GM20000 (cell line): ENCODE measurements at places on chromosomes 1 and 21.

DNA sequence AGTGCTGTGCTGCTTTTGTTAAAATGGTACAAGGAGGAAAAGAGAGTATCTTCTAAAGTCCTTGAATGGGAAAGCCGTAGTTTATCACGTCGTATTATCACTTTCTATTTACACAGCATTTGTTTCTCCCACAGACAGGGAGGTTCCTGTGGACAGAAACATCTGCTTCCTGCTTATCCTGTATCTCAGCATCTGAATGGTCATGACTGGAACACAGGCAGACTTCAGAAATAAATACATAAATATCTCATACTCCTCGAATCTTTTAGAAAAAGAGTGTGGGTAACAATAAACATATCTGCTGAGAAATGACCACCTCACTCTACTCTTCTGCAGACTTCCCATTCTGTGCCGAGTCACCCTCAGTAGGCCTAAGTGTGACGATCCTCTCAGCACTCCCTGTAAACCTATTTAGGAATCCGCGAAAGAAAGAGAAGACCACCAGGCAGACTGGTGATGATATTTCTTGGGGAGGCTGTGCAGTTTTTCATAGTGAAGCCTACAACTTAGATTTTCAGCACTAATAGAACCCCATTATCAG, 393.5 kb downstream of the SMYD3 start:
- no peak for DNase-seq

DNA sequence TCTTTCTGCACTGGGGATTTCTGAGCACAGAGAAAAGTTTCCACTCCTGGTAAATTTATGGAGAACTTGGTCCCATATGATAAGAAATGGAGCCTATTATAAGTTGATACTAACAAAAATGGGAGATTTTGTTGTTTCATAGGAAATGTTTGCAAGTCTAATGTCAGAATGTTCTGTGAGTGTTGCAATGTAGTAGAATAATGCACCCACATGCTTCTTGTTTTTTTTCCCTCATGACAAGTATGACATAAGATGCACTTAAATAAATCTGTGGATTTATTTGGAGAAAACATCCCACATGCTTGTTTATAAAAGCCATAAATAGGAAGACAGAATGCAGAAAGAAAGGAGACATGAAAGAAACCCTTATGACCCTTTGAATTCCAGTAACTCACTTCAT, 50.8 kb upstream of the KCNJ6 start:
- no peak for DNase-seq

DNA sequence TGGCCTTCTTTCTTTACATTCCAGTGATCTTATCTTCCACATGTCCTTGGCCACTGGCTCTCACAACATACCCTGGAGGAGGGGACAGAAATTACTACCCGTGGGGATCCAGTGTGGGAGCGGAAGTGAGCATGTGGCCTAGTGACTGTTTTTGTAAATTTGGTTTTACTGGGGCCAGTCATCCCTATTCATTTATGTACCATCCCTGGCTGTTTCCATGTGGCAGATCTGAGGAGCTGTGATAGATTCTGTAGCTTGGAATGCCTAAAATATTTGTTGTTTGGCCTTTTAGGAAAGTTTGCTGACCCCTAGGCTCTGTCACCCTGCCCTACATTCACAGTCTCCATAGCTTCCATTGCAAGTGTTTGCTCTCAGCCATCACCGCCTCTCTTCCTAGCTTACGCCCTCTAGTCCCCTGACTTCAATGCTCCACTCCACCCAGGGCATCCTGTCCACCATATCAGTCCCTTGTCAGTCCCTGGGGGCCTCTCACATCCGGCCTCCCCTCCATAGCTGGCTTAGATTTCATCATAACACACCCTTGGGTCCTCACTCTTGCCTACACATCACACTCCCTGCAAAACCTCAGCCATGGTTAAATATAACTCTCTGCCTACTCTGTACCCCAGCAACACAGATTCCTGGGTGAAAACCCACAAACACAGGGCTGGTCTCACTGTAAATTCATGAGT, 25.8 kb downstream of the DHCR24 start:
- DNase-seq, result peak; percentile 40

- no peak for DNase-seq
Measured at GRCh38 chr1:19980314-19980713, 896 bp upstream of the PLA2G2A start.

- no peak for DNase-seq
Measured at GRCh38 chr1:167543199-167543990, 10.2 kb downstream of the CREG1 start.

DNA sequence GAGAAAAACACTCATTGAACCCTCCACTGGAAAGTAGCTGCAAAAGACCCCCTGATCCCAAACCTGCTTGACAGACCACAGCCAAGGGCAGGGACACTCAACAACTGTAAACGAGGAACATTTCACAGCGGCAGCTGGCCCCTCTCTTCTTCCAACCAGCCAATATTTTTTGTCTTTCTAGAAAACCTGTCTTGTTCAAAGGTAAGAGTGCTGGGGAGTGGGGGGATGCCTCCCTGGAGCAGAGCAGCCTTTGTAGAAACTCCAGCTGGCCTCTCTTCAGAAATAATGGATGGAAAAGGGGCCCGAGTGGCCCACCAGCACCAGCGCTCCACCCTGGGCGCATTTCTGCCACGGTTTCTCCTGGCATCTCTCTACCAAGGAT, 384.0 kb downstream of the RRAGC start:
- DNase-seq, result no peak

DNA sequence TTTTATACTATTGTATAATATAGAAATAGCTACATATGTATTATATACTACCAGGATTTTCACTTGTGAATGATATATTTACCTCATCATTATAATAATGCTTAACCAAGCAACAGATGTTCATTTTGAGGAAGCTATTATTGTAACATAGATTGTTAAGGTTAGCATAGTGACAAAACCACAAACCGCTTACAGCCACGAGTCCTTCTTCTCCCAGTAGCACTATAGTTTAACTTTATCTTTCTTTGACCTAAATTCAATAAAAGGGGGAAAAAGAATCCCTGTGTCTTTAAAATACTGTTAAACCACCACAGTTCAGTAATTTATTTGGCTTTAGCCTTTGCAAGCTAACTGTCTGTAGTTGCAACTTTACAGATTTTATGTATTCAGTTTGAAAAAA, 1039.4 kb upstream of the B3GALT2 start:
- DNase-seq, result peak; percentile 2

DNA sequence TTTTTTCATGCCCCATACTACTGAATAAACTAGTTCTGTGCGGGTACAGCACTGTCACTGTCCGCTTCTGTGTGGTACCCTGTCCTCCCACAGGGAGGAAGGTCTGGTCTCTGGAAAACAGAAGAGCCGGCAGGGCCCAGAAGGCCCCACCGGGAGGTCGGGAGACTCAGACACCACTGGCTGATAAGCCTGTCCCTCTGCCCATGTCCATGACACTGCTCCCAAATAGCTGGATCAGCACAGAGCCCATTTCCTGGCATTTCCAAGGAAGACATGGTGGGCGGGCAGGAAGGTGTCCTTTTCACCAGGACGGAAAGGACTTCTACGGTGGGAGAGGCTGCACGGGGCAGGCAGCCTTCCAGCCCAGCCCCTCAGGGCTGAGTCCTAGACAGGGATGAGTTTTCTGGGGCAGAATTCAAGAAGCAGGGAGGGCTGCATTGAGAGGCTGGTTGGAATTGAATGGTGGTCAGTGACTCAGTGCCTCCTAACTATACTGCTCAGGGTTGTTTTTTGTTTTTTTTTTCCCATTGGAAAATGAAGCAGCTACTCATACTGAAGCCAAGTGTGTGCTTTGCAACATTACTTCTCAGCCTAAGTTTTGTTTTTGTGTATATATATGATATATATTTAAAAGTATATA, 7.1 kb downstream of the PSRC1 start:
- no peak for DNase-seq

- DNase-seq, result no peak
Measured at GRCh38 chr1:114320586-114320985, 166.9 kb upstream of the SYT6 start.

DNA sequence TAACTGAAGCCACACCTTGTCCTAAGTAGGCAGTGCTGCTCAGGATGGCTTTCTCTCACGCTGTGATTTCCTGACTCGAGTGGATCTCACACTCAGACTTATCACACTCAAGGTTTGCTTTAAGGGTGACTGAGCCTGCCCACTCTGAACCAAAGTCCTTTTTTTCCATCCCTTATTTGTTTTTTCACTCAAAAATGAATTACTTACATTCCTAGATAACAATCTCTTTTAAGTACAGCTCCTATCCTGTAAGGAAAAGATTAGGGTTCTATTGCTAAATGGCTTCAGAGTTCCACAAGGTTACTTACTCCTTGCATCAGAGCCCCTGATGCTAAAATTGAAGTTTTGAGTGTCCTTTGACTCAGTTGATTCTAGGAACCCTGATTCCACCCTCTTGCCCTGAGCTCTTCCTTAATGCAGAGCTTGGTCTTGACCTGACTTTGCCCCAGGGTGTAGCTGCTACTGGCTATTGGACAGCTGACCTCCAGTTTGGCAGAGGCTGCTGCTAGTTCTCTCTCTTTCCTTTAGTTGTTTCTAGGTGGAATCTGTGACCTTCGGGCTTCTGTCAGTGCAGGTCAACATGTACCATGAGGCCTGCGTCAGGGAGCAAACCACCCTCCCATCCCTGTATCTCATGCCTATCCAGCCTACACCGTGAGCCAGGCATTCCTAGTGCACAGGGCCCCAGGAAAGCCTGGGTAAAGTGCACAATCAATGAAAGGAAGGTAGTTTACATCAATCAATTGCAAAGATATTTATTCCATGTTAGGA, 80.1 kb upstream of the CD55 start:
- no peak for DNase-seq

DNA sequence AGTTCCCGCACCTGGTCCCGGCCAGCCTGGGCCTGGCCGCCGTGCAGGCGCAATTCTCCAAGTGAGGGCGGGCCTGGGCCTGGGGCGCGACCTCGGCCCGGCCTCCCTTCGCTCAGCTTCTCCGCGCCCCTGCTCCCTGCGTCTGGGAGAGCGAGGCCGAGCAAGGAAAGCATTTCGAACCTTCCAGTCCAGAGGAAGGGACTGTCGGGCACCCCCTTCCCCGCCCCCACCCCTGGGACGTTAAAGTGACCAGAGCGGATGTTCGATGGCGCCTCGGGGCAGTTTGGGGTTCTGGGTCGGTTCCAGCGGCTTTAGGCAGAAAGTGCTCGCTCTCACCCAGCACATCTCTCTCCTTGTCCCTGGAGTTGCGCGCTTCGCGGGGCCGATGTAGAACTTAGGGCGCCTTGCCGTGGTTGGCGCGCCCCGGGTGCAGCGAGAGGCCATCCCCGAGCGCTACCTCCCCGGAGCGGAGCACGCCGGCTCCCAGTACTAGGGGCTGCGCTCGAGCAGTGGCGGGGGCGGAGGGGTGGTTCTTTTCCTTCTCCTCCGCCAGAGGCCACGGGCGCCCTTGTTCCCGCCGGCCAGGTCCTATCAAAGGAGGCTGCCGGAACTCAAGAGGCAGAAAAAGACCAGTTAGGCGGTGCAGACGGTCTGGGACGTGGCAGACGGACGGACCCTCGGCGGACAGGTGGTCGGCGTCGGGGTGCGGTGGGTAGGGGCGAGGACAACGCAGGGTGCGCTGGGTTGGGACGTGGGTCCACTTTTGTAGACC, 1.2 kb downstream of the OLIG1 start:
- peak; percentile 45 for DNase-seq

DNA sequence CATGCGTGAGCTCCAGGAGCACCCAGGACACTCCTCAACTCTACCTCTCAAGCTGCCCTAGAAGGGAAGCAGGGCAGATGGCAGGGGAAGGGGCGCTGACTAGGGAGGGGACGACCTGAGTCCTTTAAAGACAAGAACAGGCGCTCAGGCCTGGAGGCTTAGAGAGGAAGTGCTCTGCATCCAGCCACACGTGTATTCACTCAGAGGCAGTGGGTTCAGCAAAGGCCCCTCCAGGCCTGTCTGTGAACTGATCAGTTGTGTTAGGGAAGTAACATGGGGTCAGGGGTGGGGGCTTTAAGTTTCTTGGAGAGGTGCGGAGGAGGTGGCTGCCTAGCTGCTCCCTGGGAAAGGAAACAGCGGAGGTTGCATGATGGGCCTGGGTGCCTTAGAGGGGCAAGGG, 37.1 kb upstream of the ARF1 start:
- DNase-seq, result no peak
